ENCODE measurements at places on chromosomes 16 and 17.

GRCh38 chr17:59356543-59357218 is 25.2 kb downstream of the YPEL2 start:
- no peak for DNase-seq

- DNase-seq = no peak
Measured at GRCh38 chr17:38572669-38573365, 32.9 kb downstream of the SRCIN1 start.

DNA sequence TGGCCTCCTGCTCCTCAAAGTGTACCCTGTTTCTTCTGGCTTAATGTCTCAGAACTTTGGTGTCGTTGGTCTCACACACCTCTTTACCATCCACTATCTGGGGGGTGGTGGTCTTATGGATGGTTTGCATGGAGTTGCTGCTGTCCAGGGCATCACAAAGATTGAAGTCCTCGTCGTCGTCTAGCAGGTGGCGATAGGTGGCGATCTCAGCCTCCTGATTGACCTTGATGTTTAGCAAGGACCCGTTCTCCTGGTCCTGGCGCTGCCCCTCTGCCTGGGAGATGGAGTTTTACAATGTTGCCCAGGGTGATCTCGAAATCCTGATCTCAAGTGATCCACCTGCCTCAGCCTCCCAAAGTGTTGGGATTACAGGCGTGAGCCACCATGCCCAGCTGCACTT is 31.1 kb upstream of the HELZ start:
- no peak for DNase-seq

GRCh38 chr17:65718601-65719000 is 157.2 kb upstream of the AXIN2 start:
- DNase-seq = no peak

GRCh38 chr17:68061512-68062313 is 26.2 kb downstream of the KPNA2 start:
- no peak for DNase-seq

- no peak for DNase-seq
Measured at GRCh38 chr17:82151106-82151957, 53.3 kb upstream of the FASN start.

- DNase-seq = no peak
Measured at GRCh38 chr17:81993729-81994592, 16.5 kb downstream of the ASPSCR1 start.

- no peak for DNase-seq
Measured at GRCh38 chr16:2848933-2849725, 8.8 kb downstream of the PRSS22 start.

DNA sequence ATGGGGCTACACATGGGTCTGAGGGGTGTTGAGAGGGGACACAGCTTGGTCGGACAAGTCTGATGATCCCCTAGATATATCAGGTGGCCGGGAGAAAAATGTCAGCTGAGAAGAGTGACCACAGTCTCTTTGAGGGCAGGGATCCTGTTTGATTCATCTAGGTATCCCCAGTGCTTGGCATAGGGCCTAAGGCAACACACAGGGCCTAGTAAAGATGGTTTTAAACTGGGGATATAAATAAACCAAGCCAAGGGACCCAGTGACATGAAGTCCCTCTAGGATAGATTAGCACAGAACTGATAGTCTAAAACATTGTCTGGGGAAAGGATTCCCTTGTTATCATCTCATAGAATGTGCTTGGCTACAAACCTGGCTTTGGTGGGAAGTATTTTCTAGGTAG is 1.4 kb downstream of the ERCC4 start:
- no peak for DNase-seq

- no peak for DNase-seq
Measured at GRCh38 chr16:28301154-28301553, 8.8 kb downstream of the SBK1 start.

DNA sequence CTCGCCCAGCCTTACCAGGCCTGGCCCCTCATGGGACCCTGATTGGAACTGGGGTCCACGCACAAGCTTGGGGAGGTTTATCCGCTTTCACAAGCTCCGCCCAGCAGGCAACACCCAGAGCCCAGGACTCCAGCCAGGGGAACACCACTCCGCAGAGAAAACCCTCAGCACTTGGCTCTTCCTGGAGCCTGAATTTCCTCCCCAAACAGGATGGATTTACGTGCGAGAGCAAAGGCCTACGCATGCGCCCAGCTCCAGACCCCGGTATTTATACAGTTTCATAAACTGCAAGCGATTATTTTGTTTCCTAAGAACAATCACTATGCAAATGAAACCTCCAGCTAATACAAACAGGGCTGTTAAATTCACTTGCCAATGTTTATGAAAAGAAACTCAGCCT is 22.8 kb downstream of the ZNF423 start:
- DNase-seq = no peak

DNA sequence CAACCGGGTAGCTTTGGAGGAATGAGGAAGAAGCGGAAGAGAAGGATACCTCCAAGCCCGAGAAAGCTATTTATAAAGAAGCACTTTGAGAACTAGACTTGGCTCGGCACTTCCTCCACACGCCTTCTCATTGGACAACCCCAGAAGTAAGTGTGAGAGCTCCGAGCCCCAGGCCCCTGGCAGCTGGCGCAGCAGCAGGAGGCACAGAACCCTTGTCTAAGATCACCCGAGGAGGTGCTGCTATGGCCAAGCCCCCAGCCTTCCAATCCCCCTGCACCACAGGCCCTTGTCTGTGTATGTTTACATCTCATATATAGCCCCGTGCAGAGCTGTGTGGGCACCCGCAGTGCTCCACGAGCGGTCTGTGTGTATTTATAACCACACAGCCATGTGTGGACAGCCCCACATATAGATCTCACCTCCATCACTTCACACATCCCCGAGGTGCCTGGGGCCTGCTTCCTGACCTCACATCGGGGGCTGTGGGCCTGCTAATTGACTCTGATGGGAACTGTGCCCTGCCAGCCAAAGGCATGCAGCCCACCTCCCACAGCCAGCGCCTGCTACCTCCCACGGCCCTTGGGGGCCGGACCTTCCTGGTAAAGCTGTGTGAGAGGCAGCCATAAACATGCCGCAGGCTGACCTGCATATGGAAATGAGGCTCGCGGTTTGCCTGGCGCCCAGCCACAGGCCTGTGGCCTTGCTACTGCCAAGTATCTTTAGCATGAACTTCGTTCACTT is 96.1 kb downstream of the C17orf67 start:
- no peak for DNase-seq

GRCh38 chr16:79679334-79679733 is 78.8 kb upstream of the MAF start:
- no peak for DNase-seq

DNA sequence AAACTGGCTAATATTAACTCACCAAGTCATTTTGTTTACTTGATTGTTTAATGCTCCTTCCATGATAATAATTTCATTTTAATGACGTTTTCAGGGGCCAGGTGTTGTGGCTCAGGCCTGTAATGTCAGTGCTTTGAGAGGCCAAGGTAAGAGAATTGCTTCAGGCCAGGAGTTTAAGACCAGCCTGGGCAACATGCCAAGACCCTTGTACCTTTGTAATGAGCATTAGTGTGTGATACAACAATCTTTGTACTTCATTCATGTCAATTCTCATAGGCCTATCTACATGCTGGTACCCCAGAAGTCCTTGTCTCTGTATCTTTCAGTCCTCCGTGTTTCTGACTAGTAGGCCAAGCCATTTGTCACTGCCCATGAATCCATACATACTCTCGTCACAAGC is 296.9 kb downstream of the ZFHX3 start:
- DNase-seq = no peak

GRCh38 chr17:49596613-49597244 is 21.1 kb downstream of the NXPH3 start:
- DNase-seq = no peak

DNA sequence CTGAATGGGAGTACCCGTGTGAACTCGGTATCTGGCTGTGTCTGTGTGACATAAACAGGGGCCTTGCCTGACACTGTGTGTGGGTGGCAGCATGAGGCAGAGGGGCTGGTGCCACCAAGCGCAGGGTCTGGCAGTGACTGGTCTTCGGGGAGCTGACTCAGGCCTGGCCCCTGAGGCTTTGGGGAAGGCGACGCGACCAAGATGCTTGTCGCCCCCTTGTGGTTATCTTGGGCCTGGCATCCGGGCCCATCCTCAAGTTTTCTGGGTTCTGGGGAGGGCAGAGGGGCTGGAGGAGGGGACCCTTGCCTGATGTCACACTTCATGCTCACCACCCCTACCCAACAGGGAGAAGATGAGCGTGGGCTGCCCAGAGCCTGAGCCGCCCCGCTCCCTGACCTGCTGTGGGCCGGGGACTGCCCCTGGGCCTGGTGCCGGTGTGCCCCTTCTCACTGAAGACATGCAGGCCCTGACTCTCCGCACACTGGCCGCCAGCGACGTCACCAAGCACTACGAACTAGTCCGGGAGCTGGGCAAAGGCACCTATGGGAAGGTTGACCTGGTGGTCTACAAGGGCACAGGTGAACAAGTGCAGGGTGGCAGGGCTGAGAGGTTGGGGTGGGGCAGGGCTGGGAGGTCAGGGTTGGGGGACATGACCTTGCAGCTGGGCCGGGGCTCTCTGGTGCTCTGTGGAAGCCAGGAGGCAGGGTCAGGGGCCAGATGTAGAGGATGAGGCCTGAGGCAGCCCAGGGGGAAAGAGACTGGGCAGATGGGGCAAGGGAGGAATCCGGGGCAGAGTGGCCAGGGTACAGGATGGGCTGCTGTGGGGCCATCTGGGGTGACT is 24.9 kb downstream of the SBK1 start:
- peak; percentile 48 for DNase-seq

- DNase-seq = no peak
Measured at GRCh38 chr16:57303021-57303909, 18.8 kb upstream of the PLLP start.

DNA sequence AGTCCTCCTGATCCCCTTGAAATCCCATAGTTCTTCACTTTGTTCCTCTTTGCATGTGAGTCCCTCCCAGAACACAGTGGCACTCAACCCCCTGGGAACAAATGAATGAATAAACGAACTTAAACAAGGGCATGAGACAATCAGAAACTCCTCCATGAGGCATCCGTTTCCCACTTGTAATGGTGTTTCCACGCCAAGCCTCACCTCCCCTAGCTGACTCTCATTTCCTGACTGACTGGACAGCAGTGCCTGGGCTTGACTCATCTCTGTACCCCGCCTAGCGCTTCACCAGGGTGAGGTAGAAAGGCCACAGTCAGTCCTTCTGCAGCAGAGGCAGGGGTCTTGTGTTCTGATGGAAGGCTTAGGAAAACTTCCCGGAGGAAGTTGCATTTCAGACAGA is 14.2 kb downstream of the KIF1C start:
- no peak for DNase-seq

DNA sequence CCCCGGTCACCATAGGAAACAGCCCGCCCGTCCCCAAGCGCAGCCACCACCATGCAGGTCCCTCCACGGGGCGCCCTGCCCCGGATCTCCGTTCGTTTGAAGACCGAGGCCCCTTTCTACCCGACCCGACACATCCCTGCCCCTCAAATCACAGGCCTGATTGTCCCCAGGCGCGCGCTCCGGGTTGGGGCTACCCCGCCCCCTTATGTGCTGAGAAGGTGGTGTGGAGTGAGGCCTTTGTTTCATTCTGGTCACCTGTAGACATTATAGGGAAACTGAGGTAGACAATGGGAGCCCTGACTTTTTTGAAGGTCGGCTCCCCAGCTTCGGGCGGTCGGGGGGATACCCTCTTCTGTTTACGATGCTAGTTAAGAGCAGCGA is 763 bp upstream of the ACTG1 start:
- no peak for DNase-seq

GRCh38 chr16:83925095-83925905 is 26.4 kb downstream of the MLYCD start:
- no peak for DNase-seq

DNA sequence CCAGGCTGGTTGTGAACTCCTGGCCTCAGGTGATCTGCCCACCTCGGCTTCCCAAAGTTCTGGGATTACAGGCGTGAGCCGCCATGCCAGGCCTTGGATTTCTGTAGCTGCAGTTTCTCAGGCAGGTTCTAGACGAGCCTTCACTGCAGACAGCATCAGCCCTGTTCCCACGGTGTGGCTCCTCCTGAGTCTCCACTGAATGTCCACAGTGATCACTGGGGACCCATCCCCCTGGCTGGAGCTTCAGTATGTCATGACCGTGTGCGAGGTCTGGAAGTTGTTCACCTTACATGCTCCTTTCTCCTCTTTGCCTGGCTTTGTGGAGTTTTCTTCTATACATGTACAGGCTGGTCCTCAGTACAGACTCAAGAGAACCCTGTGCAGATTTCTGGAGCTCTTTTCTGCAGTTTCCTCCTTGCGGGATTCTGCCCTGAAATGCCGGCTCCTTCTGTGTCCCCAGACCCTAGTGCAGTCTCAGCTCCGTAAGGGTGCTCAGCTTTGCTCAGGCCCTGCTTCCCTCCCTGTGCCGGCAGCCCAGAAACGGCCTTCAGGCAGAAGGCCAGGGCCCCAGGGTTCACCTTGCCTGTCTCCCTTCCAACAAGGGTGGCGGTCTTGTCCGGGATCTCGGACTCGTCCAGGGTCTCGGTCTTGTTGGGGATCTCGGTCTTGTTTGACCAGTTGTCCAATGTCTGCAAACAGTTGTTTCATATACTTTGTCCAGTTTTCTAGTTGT is 14.3 kb upstream of the FASN start:
- DNase-seq = no peak

DNA sequence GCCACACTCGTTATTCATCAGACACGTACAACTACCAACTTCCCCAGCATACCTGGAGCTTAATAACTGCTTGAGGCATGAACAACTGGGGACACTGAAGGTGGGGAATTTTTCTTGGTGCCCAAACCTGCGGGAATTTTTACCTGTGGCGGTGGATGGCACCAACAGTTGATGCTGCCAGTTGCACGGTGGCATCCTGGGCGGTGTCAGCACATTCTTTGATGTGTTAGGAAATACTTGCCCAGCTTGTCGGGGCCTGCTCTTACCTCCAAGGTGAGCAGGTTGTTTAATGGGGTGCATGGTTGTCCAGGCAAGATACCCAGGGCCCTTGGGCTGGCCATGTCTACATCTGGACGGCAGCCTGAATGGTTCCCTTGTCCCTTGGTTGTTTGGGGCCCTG is 79.6 kb downstream of the CRISPLD2 start:
- DNase-seq = no peak

DNA sequence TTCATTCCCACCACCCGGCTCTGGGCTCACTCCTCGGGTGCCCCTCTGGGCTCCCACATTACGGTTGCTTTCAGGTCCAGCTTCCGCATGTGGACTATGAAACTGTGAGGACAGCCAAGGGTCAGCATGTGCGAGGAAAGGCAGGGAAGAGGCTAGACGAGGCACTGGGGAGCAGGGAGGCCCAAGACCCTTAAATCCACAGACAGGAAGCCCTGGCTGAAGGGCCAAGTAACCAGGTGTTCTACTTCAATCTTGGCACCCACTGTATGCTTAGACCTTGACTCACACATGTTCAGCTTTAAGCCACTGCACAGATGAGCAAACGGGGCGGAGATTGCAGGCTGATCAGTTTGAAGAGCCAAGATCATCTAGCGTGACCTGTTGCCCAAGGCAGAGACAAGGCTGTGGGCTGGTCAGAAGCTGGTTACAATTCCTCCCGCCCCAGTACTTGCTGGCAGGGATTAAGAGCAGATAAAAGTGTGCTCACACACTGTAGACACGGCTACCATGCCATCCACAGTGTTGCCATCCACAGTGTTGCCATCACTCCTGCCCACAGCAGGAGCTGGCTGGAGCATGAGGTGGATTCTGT is at the start of gene CES4A:
Gene CES4A (plus strand): TSS at position 393 of the 592 bp plus-strand sequence. CDS start 184 bp downstream, at position 577.
- no peak for DNase-seq
